Lung (tissue), 17 donors: ENCODE measurements at places on chromosomes 1 and 21. TPM values are rescaled to one million over a fixed set of nuclear protein-coding genes. Genes with fewer than 3 reads are reported as not detected.

COA6 gene
- total RNA-seq, result 26.8 TPM

KRTAP19-3 gene
- total RNA-seq, result not detected

SLC1A7 gene
- total RNA-seq, result 0.61 TPM

OR10J1 gene
- not detected for total RNA-seq

JTB gene
- 146 TPM for total RNA-seq

LCE2C gene
- total RNA-seq, result not detected

LYPD8 gene
- total RNA-seq, result not detected

GFI1 gene
- total RNA-seq, result 2.2 TPM

CD1D gene
- total RNA-seq, result 3.7 TPM

LPAR3 gene
- total RNA-seq, result 8.3 TPM

UBE2U gene
- not detected for total RNA-seq

GJA8 gene
- total RNA-seq, result not detected

RPS6KC1 gene
- 14.7 TPM for total RNA-seq

CD5L gene
- total RNA-seq, result 0.17 TPM

WDR64 gene
- total RNA-seq, result not detected

CD160 gene
- 0.63 TPM for total RNA-seq

ZBTB7B gene
- 83.3 TPM for total RNA-seq

PDZK1 gene
- total RNA-seq, result 0.25 TPM

TPR gene
- total RNA-seq, result 89.6 TPM

DIRAS3 gene
- total RNA-seq, result 0.77 TPM

ALPL gene
- 38.6 TPM for total RNA-seq

CD34 gene
- 44.8 TPM for total RNA-seq

DIO1 gene
- 1.9 TPM for total RNA-seq

AIM2 gene
- total RNA-seq, result 0.97 TPM

CFAP45 gene
- total RNA-seq, result 13.6 TPM

ST6GALNAC3 gene
- total RNA-seq, result 15.9 TPM

NEXN gene
- 14.2 TPM for total RNA-seq
